ENCODE measurements at places on chromosomes 7 and 10. TPM values are rescaled to one million over a fixed set of nuclear protein-coding genes. Genes with fewer than 3 reads are reported as not detected.

Gene AGR3
- total RNA-seq = not detected

Gene ANKRD61
- total RNA-seq = not detected

Gene EDRF1
- total RNA-seq = 45.8 TPM

Gene PRLHR
- total RNA-seq = not detected

Gene KNDC1
- 0.35 TPM for total RNA-seq

Gene MYH16
- total RNA-seq = not detected

- no peaks in the 10 kb centered on the region for H3K36me3 ChIP-seq
- H3K27ac ChIP-seq = peak overlapping the region; percentile 84
- no peaks in the 10 kb centered on the region for H3K27me3 ChIP-seq
- peak overlapping the region; percentile 29 for H3K4me3 ChIP-seq
- peak; percentile 48 for DNase-seq
Measured at GRCh38 chr7:7944619-7945282, 23.8 kb upstream of the GLCCI1 start.

DNA sequence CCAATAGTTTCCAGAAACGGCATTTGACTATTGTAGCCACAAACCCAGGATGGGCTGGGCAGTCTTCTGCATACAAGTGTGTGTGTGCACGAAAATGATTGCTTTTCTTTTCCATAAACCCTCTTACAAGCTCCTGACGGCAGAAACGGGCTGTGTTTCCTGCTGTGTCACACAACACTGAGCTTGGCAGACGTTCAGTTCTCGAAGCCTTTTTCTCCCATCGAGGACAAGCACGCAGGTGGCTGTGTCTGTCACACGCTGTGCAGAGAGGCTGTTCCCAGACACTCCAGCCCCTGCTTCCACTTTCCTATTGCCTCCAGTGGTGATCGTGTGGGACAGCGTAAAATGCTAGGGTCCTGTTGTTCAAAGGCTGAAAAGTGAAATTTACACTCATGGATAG, 32.1 kb downstream of the RBAK start:
- H3K27ac ChIP-seq = no peak overlapping the region
- no peak overlapping the region for H3K4me3 ChIP-seq
- no peaks in the 10 kb centered on the region for H3K27me3 ChIP-seq
- H3K36me3 ChIP-seq = no peaks in the 10 kb centered on the region
- no peaks in the 10 kb centered on the region for H3K4me1 ChIP-seq

GRCh38 chr7:135260930-135261721, 27.5 kb downstream of the STRA8 start:
- H3K27me3 ChIP-seq = no peaks in the 10 kb centered on the region
- no peaks in the 10 kb centered on the region for H3K4me1 ChIP-seq
- H3K36me3 ChIP-seq = no peaks in the 10 kb centered on the region
- no peak for DNase-seq

- no peak overlapping the region for H3K27ac ChIP-seq
- no peaks in the 10 kb centered on the region for H3K4me1 ChIP-seq
- no peaks in the 10 kb centered on the region for H3K27me3 ChIP-seq
- DNase-seq = no peak
Measured at GRCh38 chr7:28224675-28225074, 44.1 kb upstream of the JAZF1 start.

- peaks cover 12% of the 10 kb centered on the region for H3K4me1 ChIP-seq
- H3K4me3 ChIP-seq = peak overlapping the region; percentile 89
- no peaks in the 10 kb centered on the region for H3K36me3 ChIP-seq
- H3K27me3 ChIP-seq = no peaks in the 10 kb centered on the region
- no peak for DNase-seq
Measured at GRCh38 chr7:23012908-23013714, 819 bp downstream of the HYCC1 start.

DNA sequence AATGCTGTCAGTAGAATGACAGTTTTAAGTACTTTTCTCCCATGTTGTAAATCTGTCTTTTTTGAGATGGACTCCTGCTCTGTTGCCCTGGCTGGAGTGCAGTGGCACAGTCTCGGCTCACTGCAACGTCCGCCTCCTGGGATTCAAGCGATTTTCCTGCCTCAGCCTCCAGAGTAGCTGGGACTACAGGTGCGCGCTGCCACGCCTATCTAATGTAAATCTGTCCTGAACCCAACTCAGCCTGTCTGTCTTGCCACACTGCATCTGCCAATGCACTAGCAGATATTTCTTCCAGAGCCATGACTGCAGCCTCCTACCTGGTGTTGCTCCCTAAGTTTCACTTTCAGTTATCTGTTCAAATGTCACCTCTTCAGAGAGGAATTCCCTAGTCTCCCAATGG, 264.1 kb downstream of the PHF14 start:
- no peaks in the 10 kb centered on the region for H3K4me1 ChIP-seq
- H3K4me3 ChIP-seq = no peak overlapping the region
- no peaks in the 10 kb centered on the region for H3K27me3 ChIP-seq
- no peak overlapping the region for H3K27ac ChIP-seq
- DNase-seq = no peak

- peaks cover 6% of the 10 kb centered on the region for H3K27me3 ChIP-seq
- DNase-seq = no peak
- H3K36me3 ChIP-seq = no peaks in the 10 kb centered on the region
Measured at GRCh38 chr10:130363899-130364445, 227.8 kb downstream of the GLRX3 start.

DNA sequence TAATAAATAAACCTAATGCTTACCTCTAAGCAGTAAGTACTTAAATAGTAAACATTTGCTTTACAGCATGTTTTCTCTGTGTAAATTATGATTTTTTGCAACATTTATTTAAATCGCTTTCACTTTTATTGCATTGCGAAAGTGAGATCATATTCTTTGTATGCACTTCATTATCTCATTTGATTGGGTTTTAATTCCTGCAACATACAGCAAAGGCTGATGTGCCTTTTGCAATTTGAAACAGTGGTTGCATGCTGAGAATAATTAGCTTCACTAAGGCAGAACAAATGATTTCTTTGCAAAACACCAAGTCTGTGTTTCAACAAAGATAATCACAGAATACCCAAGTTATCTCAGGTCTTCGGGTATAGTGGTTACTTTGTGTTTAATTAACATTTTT, 16.3 kb upstream of the THSD7A start:
- H3K36me3 ChIP-seq = no peaks in the 10 kb centered on the region
- no peaks in the 10 kb centered on the region for H3K27me3 ChIP-seq

- peak overlapping the region; percentile 87 for H3K27ac ChIP-seq
- H3K27me3 ChIP-seq = no peaks in the 10 kb centered on the region
- H3K4me3 ChIP-seq = no peak overlapping the region
Measured at GRCh38 chr7:50321487-50322067, 17.1 kb downstream of the IKZF1 start.

GRCh38 chr10:676178-676577, 13.3 kb downstream of the DIP2C start:
- H3K4me1 ChIP-seq = no peaks in the 10 kb centered on the region
- no peak overlapping the region for H3K4me3 ChIP-seq
- no peak for DNase-seq

DNA sequence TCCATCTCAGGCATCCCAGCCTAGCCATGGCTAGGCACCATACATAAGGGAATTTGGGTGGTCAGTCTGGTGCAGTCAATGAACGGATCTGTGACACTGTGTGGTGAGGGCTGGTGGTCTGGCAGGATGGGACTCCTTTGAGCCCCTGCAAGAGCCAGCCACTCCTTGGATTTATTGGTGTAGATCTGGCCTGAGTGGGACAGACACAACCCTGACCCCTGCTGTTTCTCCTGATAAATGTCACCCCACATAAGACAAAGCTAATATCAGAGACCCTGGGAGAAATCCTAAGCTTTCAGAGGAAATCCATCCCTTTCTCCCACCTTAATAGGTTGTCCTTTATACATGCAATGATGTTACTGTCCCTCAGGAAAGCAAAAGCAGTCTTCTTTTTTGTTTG, 2.3 kb downstream of the FBXO24 start:
- H3K27me3 ChIP-seq = no peaks in the 10 kb centered on the region
- H3K27ac ChIP-seq = no peak overlapping the region
- DNase-seq = no peak
- H3K4me1 ChIP-seq = peaks cover 2% of the 10 kb centered on the region
- no peaks in the 10 kb centered on the region for H3K36me3 ChIP-seq

DNA sequence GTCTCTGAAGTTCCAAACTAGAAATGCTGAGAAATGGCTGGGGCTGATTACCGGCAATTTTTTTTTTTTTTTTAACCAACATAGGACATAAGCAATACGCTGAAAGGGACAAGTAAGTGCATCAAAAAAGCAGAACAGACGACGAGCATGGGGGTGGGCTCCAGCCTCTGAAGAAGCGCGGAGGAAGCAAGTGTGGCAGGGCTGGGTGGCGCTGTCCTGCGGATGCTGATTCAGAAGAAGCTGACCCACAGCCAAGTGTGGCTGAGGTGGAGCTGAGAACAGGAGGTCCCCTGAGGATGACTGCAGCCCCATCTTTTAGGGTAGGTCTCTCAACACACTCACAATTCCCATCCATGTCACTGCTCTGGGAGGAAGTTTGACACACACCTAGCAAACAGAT, 65.6 kb downstream of the CTBP2 start:
- peaks cover 2% of the 10 kb centered on the region for H3K4me1 ChIP-seq
- no peak for DNase-seq
- no peak overlapping the region for H3K4me3 ChIP-seq
- H3K27me3 ChIP-seq = peaks cover 7% of the 10 kb centered on the region
- no peaks in the 10 kb centered on the region for H3K36me3 ChIP-seq

DNA sequence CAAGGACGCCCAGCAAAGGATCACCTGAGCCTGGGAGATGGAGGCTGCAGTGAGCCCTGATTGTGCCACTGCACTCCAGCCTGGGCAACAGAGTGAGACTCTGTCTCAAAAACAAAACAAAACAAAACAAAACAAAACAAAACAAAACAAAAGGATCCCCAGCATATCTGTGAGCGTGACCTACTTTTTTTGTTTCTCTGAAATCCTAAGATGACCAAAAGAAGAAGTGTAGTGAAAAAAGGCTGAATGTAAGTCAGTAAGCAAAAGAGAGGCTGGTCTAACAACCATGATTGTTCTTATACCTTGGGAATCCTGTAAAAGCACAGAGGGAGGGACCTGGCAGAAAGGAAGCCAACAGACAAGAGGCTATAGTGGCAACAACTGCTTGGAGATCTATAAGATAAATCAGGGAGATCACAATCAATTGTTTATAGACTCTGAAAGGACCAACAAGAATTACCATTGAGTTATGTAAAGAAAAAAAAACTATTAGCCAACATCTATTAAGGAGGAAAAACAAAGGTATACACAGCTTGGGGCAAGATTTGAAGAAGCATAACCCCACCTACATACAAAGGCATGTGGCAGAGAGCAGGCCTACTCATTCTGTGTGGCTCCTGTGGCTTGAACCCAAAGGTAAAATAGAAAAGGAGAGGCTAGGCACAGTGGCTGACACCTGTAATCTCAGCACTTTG, 255.2 kb upstream of the KLF14 start:
- peak overlapping the region; percentile 91 for H3K27ac ChIP-seq
- H3K4me1 ChIP-seq = peaks cover 83% of the 10 kb centered on the region
- no peaks in the 10 kb centered on the region for H3K27me3 ChIP-seq

DNA sequence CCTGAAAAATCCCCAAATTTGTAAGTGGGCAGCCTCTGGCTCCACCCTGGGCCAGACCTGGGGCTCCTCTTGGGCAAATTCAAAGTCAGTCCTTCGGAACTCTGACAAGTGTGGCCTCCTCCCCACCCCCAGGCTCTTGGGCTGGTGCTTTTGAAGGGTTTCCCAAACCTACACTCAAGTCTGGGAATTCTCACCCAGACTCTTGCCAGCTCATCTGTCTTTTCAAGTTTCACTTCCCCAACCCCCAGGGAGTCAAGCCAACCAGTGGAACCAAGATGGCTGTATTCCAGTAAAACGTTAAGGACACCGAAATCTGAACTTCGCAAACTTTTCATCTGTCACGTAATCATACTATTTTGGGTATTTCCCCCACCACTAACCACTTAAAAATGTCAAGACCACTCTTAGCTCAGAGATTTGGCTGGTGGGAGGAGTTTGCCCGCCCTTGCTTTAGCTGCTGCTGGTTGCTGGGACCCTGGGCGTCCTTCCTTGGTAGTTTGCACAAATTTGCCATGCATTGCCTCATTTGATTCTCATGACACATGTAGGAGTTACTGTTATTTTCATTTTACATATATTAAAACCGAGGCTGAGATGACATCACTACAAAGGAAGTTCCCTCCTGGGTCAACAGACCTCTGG, 1.7 kb upstream of the MYO1G start:
- DNase-seq = peak; percentile 72
- H3K4me3 ChIP-seq = no peak overlapping the region
- no peaks in the 10 kb centered on the region for H3K36me3 ChIP-seq
- H3K27ac ChIP-seq = peak overlapping the region; percentile 89
- H3K27me3 ChIP-seq = no peaks in the 10 kb centered on the region

- no peaks in the 10 kb centered on the region for H3K27me3 ChIP-seq
- no peak overlapping the region for H3K27ac ChIP-seq
- DNase-seq = no peak
- no peaks in the 10 kb centered on the region for H3K36me3 ChIP-seq
- no peaks in the 10 kb centered on the region for H3K4me1 ChIP-seq
- H3K4me3 ChIP-seq = no peak overlapping the region
Measured at GRCh38 chr7:82539969-82540368, 96.4 kb upstream of the CACNA2D1 start.

GRCh38 chr7:84196084-84196503, 1.5 kb upstream of the SEMA3A start:
- no peak for DNase-seq
- peaks cover 14% of the 10 kb centered on the region for H3K4me1 ChIP-seq
- no peak overlapping the region for H3K27ac ChIP-seq
- H3K4me3 ChIP-seq = no peak overlapping the region
- no peaks in the 10 kb centered on the region for H3K27me3 ChIP-seq

GRCh38 chr7:5170251-5170650, 19.8 kb upstream of the WIPI2 start:
- no peaks in the 10 kb centered on the region for H3K36me3 ChIP-seq
- H3K4me3 ChIP-seq = no peak overlapping the region
- no peak for DNase-seq
- no peaks in the 10 kb centered on the region for H3K27me3 ChIP-seq

- no peaks in the 10 kb centered on the region for H3K4me1 ChIP-seq
- no peak overlapping the region for H3K4me3 ChIP-seq
- no peaks in the 10 kb centered on the region for H3K36me3 ChIP-seq
- DNase-seq = no peak
- no peak overlapping the region for H3K27ac ChIP-seq
Measured at GRCh38 chr10:29921071-29921446, 138.3 kb downstream of the JCAD start.

DNA sequence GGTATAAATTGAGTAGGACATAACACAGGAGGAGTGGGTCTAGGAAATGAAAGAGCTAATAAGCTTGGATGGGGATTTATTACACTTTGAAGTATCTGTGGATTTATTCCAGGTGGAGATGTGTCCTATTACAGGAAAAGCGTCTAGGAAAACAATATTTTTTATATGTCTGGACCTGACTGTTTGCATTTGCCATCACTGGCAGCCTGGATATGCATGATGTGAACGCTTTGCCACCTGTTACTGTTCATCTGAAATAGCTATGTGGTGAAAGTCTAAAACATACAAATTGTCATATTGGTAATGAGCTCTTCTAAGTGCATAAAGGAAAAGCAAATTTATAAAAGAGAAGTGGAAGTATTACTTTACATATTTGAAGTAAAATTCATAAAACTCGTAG, 31.6 kb upstream of the AGMO start:
- H3K27me3 ChIP-seq = no peaks in the 10 kb centered on the region
- no peaks in the 10 kb centered on the region for H3K4me1 ChIP-seq
- H3K36me3 ChIP-seq = no peaks in the 10 kb centered on the region

GRCh38 chr10:64880546-64880945, 1359.3 kb downstream of the REEP3 start:
- H3K36me3 ChIP-seq = no peaks in the 10 kb centered on the region
- no peaks in the 10 kb centered on the region for H3K4me1 ChIP-seq
- DNase-seq = no peak

All from T-cell (primary cell).